RWPE1 (cell line): ENCODE measurements at places on chromosomes 5 and 9.

GRCh38 chr5:83179966-83180365 lies 102.6 kb downstream of the XRCC4 start:
- DNase-seq = no peak

- DNase-seq = no peak
Observed at GRCh38 chr9:80144406-80144805, 572.6 kb downstream of the TLE4 start.

DNA sequence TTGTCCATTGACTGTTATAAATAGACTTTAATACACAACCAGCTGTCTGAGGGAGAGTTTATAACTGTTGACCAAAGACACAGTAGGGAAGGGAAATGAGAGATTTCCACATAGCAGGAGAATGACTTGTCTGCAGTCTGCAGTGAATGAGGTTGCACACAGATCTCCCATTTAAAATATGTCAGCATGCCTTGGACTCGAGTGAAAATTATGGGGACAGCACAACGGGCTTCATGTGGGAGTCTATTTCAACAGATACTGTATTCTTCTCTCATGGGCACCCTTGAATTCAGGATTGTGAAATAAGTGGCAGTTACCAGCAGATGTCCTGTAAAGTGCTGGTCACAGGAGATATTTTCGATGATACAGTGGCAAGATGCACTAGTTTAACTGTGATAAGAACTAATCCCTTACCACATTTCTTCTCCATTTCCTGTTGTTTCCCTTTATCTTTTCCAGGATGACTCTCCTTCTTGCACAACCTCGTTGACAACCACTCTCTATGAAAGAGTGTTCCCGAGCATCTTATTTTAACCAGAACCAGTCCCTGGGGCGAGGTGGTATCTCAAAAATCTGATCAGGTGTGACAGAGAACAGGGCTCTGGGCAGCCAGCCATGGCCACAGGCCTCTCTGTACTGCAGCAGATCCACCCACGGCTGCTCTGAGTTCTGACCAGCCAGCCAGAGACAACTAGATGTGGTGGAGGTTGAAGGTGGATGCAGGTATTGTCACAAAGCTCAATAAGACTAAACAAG lies 51.5 kb upstream of the MAP3K1 start:
- no peak for DNase-seq

GRCh38 chr5:88391991-88392390 lies 123.3 kb upstream of the TMEM161B start:
- no peak for DNase-seq

- DNase-seq = no peak
Observed at GRCh38 chr5:31720004-31720403, 81.1 kb downstream of the PDZD2 start.

GRCh38 chr9:134858051-134858841 lies 22.4 kb upstream of the FCN2 start:
- peak; percentile 71 for DNase-seq

DNA sequence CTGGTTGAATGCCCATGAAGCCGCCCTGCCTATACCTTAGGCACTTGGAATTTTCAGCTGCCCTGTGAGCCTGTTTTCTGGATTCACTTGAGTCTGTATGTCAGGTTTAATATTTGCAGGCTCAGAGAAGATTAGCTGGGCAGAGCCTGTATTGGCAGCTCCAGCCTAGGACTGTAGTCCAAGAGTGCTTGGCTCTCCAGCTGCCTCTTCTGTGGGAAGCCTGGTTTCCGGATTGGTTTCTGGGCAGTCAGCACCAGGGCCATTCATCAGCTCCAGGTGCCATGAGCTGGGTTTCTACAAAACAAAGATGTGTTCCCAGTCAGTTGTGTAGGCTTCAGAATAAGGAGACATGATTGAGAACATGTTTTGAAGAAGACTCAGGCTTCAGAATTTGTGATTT lies 90.1 kb downstream of the ARHGAP26 start:
- no peak for DNase-seq

DNA sequence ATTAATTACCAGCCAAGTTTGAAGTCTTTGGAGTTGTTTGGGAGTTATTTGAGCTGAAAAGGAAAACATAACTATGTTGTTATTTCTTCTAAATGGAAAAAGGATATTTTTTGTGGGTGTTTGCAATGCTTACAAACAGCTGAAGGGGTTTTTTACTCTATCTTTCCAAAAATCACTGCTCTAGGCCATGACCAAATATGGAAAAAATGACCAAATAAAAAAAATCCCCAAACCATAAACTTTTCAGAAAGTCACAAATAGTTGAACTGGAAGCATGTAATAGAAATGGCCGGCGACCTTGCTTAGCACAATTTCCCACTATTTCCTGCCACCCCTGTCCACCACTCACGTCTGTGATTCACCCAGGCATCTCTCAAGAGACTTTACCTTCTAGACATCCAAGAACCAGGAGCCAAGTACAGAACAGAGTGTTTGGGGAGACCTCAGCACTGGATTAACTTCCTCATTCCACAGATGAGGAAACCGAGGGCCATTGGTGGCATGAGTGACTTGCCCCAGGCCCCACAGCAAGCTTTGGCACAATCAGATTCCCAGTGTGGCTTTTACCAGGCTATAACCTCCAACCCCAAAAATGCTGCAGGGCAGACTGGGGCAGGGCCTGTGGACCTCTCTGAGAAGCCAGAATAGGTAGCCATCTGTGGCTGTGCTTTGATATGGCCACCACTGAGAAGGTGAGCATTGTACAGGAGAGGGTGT lies 84.5 kb downstream of the NRG2 start:
- no peak for DNase-seq

GRCh38 chr9:127557466-127557869 lies 54.6 kb upstream of the STXBP1 start:
- DNase-seq = no peak

DNA sequence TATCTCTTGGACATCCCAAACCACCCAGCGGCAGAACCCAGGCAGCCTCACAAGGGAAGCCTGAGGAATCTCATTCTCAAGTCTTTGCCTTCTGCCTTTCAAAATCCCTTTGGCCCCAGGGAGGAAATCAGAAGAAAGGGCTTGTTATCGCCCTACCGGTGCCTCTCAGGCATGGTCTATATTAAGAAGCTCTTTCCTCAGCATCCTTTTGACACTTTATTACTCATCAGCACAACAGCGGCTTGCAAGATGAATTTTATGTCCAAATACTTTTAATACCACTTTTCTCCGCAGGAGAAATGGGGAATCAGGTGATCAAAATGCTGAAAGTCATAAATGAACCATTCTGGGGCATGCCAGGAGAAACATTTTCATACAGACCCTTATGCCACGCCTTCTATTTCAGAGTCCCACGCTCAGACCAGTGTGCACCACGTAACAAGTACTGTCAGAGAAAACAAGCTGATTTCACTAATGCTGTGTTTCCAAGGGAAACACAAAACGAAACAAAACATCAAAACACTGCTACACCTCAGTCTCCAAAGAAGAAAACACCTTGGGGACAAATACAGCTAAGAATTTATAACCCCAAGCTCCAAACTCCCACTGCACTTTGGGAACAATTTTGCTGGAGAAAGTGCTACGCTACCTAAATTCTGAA lies 30.0 kb downstream of the RAPGEF1 start:
- peak; percentile 54 for DNase-seq

DNA sequence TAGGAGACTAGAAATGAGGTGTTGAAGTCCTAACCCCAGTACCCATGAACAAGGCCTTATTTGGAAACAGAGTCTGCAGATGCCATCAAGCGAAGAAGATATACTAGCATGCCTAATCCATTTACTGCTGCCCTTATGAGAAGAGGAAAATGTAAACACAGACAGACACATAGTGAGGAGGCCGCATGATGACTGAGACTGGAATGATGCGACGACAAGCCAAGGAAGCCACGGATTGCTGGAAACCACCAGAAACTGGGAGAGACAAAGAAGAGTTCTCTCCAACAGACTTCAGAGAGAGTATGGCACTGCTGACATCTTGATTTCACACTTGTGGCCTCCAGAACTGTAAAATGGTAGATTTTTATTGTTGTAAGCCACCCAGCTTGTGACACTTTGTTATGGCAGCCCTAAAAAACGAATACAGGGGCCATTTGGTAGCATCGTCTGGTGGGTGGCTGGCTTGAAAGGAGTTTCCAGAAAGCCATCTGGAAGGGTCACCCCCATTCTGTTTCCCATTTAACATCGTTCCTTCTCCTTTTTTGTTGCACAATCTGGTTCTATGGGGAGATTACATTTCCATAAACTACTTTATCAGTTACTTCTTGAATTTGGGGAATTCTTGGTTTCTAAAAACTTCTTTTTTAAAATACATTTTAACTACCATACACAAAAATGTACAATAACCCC lies 193.1 kb downstream of the HSD17B3 start:
- no peak for DNase-seq

DNA sequence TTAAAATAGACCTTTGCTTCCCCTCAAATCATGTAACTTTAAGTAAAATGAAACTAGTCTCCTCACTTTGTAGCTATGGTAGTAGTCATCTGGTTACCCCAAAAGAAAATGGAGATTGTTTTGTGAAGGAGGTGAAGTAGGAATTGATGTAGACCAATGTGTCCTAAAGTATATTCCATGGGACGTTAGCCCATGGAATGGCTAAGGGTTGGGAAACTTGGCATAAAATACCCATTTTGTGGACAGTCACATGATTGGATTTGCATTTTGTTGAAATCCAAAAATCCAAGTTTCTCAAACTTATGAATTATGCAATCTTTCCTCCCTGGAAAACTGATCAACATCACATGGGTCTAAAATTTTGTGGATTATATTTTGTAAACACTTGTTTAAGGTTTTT lies 290.6 kb downstream of the OSTF1 start:
- DNase-seq = no peak

- no peak for DNase-seq
Observed at GRCh38 chr5:145978708-145979107, 42.3 kb downstream of the SH3RF2 start.

GRCh38 chr5:88925692-88926490 lies 42.9 kb upstream of the MEF2C start:
- DNase-seq = no peak

DNA sequence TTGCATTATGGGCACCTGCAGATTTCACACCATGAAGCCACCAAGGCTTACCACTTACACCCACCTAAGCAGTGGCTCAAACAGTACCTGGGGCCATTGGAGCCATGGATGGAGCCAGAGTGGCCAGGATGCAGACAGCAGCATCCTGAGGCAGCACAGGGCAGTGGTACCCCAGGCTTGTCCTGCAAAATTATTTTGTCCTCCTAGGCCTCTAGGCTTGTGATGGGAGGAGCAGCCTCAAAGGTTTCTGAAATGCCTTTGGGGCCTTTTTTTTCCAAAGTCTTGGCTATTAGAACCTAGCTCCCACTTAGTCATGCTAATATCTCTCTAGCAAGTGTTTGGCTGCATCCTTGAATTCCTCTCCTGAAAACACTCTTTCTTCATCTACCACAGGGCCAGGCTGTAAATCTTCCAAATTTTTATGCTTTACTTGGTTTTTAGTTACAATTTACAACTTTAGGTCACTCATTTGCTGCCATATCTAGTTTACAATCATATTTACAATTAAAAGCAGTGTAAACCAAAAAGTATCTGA lies 15.7 kb downstream of the TMC1 start:
- DNase-seq = no peak

GRCh38 chr5:142700566-142700965 lies 14.7 kb upstream of the FGF1 start:
- DNase-seq = no peak

DNA sequence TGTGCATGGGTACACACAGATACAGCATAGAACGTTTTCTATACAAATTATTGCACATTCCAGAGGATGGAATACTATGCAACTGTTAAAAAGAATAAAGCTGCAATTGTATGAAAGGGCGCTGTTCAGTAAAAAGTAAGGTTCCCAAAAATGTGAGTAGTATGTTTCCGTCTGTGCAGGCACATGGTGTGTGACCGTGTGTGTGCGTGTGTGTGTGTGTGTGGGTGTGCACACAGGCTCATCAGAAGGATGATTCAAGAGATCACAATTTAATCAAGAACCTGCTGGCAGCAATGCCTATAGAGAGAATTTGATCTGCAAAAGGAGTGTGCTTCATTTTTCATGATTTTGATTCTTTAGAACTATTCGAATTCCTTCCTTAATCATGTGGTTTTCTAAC lies 76.3 kb downstream of the SEMA4D start:
- no peak for DNase-seq

DNA sequence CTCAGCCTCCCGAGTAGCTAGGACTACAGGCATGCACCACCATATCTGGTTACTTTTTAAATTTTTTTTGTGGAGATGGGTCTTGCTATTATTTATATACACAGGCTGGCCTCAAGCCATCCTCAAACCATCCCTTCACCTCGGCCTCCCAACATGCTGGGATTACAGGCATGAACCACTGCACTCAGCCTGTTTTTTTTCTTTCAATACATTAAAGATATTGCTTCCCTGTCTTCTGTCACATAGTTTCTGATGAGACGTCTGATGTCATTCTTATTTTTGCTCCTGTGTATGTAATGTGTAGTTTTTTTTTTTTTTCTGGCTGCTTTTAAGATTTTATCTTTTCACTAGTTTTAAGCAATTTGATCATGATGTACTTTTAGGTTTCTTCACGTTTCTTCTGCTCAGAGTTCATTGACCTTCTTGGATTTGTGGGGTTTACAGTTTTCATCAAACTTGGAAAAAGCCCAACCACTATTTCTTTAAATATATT lies 11.4 kb upstream of the RGS3 start:
- no peak for DNase-seq

- DNase-seq = no peak
Observed at GRCh38 chr5:59789197-59789596, 104.3 kb downstream of the PDE4D start.

DNA sequence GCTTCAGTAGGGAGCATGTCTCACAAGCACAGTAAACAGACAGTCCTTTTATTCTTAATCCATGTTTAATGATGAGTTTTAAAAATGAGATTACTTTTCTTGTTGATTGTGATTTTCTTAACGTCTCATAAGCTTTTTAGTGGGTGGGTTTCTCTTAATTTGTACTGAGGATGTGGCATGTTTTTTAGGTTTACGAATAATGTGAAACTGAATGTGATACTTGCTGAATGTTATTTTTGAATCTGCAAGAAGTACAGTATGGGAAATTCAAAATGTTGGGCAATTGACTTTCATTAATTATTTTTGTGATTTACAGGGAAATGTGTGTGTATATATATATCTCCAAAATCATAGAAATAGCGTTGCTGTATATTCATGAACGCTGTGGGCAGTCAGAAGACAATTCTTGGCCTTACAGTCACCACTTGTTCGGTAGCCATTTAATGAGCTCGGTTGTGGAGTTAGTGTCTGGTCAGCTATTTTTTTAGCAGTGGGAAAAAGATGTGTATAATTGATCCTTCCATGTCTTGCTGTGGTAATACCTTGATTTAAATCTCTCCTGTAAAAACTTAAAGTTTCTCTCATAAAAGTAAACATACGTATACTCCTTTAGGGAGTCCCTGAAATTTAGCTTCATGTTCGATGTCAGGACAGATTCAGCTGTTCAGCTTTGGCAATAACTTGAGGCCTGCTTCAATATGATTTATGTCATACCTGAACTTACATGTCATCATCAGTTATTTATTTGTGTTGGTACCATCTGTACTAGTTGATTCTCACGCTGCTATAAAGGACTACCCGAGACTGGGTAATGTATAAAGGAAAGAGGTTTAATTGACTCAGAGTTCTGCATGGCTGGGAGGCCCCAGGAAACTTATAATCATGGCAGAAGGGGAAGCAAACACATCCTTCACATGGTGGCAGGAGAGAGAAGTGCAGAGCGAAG lies 15.0 kb downstream of the ICE1 start:
- DNase-seq = no peak
